ENCODE measurements at places on chromosomes 7 and 10.

DNA sequence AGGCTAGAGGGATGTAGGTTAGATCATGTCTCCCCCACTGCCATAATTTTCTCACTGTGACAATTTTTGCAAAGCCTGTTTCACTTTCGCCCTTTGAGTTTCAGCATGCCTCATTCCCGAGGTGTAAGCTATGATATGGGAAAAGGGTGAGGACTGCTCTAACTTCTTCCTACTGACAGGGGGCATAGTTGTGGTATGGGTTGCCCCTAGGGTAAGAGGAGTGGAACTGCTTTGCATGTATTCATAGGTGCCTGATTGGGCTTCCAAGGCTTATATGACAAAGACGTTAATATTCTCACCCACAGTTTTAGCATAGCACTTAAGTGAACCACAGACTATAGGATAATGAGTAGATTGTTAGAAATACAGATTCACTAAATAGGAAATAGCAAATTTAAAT is 148.7 kb downstream of the BBS9 start:
- no peak for DNase-seq

GRCh38 chr7:82339958-82340357 is 103.6 kb downstream of the CACNA2D1 start:
- DNase-seq = no peak

- no peak for DNase-seq
Measured at GRCh38 chr7:1096156-1097119, 8.5 kb downstream of the GPER1 start.

- DNase-seq = peak; percentile 68
Measured at GRCh38 chr10:69757553-69758309, 44.0 kb upstream of the COL13A1 start.

DNA sequence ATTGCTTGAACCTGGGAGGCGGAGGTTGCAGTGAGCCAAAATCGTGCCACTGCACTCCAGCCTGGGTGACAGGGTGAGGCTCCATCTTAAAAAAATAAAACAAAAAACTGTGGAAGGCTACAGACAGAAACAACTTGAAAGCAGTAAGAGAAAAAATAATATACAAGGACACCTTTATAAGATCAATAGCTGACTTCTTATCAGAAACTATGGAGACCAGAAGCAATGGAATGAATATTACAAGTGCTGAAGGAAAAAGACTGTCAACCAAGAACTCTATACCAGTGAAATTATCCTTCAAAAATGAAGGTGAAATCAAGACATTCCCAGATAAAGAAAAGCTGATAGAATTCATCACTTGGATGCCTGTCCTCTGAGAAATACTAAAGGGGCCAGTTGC is 49.0 kb downstream of the RBAK start:
- DNase-seq = no peak

GRCh38 chr7:127404286-127405072 is 12.0 kb upstream of the ZNF800 start:
- no peak for DNase-seq

Measured in left hindlimb (tissue), 1 donor.